Activated T-helper 1 cell treated with anti-CD3 and anti-CD28 coated beads, Interleukin-12 subunit alpha, Interleukin-12 subunit beta, Interleukin-2, Interleukin-4 antibody, amounts not matched to agents 30 ng/mL and 10 ng/mL and 1 ng/mL, durations not matched to agents 14 hours and 24 hours and 36 hours (primary cell): ENCODE measurements at places on chromosomes 5 and 9. TPM values are rescaled to one million over a fixed set of nuclear protein-coding genes. Genes with fewer than 3 reads are reported as not detected.

TTC23L gene
- not detected in 2 replicates for total RNA-seq

- DNase-seq: no peak
Observed at GRCh38 chr5:61309115-61309514, 22.9 kb upstream of the ZSWIM6 start.

DNA sequence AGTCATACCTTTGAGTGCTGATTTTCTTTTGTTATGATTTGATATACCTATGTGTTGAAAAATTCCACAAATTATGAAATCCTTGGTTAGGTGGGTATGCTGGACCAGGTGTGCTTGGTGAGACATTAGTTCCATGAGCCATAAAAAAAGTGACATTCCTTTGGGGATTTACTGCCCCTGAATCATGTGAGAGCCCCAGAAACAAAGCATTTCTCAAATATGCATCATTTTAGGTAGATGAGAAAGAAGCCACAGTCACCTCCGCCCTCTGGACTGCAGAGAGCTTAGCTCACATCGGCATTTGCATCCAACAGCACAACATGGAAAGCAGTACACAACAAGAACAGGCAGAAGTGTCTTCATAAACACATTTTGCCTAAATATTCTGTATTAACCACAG, 55.3 kb downstream of the DAP start:
- DNase-seq: no peak

GRCh38 chr9:13575558-13575957, 296.1 kb upstream of the MPDZ start:
- DNase-seq: no peak

MYOZ3 gene
- total RNA-seq: 0.49 and 0.51 TPM in 2 replicates

DNA sequence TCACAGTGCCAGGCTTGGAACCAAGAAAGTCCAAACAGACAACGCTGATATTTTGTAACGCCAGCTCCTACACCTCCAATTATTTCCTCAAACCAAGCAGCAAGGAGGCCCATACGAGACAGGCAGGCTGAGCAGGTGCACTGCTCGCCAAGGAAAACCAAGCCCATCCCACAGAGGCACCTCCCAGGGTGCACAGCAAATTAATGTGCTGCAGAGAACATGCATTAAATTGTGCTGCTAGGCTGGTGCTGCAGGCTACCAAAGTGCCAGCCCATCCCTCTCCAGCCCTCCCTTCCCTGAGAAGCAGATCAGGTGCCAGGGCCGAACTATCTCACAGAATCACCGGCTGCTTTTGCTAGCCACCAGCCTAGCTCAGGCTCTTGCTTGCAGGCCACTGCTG, 137.8 kb downstream of the PAX5 start:
- no peak for DNase-seq

FANCG gene
- 102 and 104 TPM in 2 replicates for total RNA-seq

GRCh38 chr5:132064140-132064539, 3.7 kb downstream of the IL3 start:
- no peak for DNase-seq

BHMT2 gene
- not detected in 2 replicates for total RNA-seq

DNA sequence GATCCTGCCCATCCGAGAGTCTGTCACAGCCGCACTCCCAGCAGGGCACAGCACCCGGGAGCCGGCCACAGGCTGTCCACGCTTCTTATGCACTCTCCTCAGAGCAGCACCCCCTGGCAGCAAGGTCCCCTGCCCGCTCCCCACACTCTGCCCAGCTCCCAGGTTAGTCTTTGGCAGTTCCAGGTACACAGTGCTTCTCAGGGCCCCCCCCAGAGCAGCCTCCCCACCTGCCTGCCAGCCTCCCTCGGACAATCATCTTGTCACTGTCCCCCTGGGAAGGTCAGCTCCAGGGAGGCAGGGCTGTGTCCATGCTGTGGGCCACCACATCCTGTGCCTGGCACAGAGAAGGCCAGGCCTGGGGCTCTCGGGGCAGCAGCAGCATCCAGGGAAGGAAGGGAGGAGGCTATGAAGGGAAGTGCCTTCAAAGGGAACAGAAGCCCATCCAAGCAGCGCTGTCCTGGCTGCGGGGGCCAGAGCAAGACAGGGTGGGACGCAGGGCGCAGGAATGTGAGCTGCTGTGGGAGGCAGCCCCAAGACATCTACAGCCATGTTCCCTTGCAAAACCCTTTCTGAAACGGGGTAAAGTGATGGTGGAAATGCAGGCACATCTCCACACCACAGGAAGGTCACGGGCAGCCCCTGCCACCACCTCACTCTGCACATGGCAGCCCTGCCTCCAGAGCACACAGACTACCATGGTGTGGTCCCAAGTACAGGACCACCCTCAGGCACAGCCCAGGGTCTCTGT, 68.6 kb upstream of the ADAMTS2 start:
- DNase-seq: no peak

PFN3 gene
- total RNA-seq: not detected in 2 replicates

AJM1 gene
- total RNA-seq: 5.1 and 5.8 TPM in 2 replicates

DNA sequence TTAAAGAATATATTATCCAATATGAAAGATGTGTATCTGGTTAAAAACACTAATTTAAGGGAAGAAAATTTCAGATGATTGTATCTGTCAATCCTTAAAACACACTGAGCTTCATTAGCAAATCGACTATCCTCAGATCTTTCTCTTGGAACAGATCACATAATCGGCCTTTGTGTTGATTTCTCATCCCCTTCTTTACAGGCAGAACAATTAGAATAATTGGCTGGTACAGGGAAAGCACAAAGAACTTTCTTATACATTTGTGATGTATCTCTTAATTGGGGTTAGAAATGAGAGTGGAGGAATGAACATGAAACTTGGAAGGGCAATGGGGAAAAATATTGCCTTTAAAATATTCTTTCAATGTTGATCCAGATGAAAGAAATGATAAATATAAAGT, 662.1 kb downstream of the TLE4 start:
- no peak for DNase-seq

GRCh38 chr9:11374926-11375325, 762.1 kb upstream of the PTPRD start:
- no peak for DNase-seq

GRCh38 chr9:38380230-38380871, 12.2 kb upstream of the ALDH1B1 start:
- no peak for DNase-seq

DNA sequence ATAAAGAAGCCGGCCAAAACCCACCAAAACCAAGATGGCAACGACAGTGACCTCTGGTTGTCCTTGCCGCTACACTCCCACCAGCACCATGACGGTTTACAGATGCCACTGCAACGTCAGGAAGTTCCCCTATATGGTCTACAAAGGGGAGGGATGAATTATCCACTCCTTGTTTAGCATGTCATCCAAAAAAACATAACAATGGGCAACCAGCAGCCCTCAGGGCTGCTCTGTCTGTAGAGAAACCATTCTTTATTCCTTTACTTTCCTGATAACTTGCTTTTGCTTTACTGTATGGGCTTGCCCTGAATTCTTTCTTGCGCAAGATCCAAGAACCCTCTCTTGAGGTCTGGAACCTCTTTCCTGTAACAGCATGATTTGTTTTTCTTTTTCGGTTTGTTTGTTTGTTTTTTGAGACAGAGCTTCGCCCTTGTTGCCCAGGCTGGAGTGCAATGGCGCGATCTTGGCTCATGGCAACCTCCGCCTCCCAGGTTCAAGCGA, 2.0 kb upstream of the UAP1L1 start:
- no peak for DNase-seq

CAPSL gene
- not detected in 2 replicates for total RNA-seq

DNA sequence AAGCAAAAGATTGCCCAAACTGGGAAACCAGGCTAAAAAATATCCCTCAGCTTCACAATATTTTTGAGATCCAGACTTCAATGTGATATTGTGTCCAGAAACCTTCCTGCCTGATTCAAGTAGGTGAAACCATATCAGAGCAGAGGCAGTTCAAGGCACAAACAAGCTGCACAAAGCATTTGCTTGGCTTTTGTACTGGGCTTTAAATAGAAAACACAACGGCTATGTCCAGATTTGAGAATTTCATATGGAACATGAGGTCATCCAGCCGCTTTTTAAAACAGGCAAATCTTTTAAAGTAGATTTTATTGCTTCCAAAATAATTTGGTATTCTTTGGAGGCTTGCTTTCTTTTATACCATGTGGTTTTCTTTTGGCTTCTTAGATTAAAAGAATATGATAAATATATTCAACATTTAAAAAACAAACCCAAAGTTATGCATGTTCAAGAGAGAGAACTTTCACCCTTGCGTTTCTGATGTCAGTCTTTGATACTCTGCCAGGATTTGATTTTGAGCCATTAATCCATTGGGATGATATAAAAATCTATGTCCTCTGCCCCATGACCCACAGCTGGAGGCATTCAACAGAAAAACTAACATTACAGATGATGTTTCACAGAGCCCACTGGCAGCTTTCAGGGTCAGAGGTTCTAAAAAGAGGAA, 29.0 kb upstream of the CCDC112 start:
- no peak for DNase-seq

NTMT1 gene
- 67.1 and 67.3 TPM in 2 replicates for total RNA-seq

GRCh38 chr9:114782586-114782985, 23.3 kb downstream of the TNFSF15 start:
- no peak for DNase-seq

LTC4S gene
- 0.64 and 1.7 TPM in 2 replicates for total RNA-seq

INSL6 gene
- not detected in 2 replicates for total RNA-seq

GRCh38 chr5:80919678-80920196, 40.4 kb upstream of the RASGRF2 start:
- no peak for DNase-seq

GRCh38 chr5:143370440-143370839, 33.0 kb downstream of the NR3C1 start:
- DNase-seq: no peak

KCNIP1 gene
- not detected in 2 replicates for total RNA-seq

PCDHGA1 gene
- 0.10 TPM in 2 replicates for total RNA-seq

RNF208 gene
- total RNA-seq: 9.3 and 11.0 TPM in 2 replicates

GRCh38 chr5:61933787-61934626, 372.0 kb upstream of the KIF2A start:
- DNase-seq: no peak

- DNase-seq: no peak
Observed at GRCh38 chr5:102971676-102972293, 148.2 kb downstream of the GIN1 start.

CDH9 gene
- not detected in 2 replicates for total RNA-seq

ADAMTS2 gene
- total RNA-seq: not detected in 2 replicates

- DNase-seq: no peak
Observed at GRCh38 chr9:108786901-108787689, 68.7 kb downstream of the ACTL7B start.

- no peak for DNase-seq
Observed at GRCh38 chr5:52964138-52964537, 25.0 kb upstream of the ITGA2 start.

GRCh38 chr9:34375901-34376595, 650 bp downstream of the MYORG start:
- no peak for DNase-seq

GRCh38 chr5:93072831-93073459, 508.1 kb downstream of the NR2F1-AS1 start:
- no peak for DNase-seq

- no peak for DNase-seq
Observed at GRCh38 chr5:14173377-14174229, 30.5 kb downstream of the TRIO start.

DNA sequence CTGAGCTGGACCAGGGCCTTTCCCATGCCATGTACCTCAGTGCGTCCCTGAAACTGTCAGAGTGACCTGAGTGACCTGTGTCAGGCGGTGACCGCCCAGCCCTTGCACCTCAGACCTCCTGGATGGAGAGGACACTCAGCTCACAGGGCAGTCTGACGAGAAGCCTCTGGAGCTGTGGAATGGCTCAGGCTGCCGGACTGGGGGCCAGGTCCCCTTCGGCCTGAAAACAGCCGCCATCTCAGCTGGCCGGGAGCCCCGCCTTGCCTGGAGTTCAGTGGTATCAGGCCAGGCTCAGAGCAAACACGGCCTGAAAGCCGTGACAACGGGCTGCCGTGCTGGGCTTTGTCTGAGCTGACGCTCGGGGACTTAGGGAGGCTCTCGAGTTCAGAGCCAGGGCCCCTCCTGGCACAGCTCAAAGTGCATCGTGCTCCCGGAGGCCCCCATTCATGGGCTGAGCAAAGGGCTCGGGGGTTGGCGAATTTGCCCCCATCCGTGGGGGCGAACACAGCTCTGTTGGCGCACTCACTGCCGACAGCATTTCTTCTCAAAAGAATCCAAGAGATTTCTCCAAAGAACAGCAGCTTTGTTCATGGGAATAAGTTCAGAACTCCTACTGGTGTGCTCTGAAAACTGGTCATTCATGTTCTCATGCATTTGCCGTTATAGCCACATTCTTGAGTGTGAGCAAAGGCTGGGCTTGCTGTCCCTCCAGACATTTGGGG, 8.4 kb upstream of the SLC9A3 start:
- no peak for DNase-seq

- no peak for DNase-seq
Observed at GRCh38 chr5:10338686-10339057, 14.8 kb upstream of the MARCHF6 start.

DNA sequence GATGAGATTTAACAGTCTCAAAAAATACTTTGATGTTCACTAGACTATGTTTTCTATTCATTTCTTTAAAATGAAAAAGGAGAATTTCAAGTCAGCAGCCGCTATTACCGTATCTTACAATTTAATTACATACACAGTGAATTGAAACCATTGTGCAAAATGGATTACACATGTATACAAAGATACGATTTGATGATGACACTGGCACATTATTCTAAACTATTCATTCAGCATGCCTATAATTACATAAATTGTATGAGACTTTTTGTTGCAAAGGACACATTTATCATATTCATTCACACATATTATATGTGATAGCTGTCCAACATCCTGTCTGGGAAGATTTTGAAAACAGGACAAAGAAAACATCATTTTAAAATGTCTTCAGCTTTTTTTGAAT, 118.3 kb upstream of the VCAN start:
- no peak for DNase-seq

GRCh38 chr9:113184539-113184938, 33.7 kb downstream of the SLC31A2 start:
- no peak for DNase-seq

COL27A1 gene
- total RNA-seq: 6.1 and 7.4 TPM in 2 replicates

PCAT7 gene
- not detected in 2 replicates for total RNA-seq

PCDHA13 gene
- total RNA-seq: not detected in 2 replicates

GRCh38 chr9:98503867-98504266, 204.9 kb downstream of the GABBR2 start:
- DNase-seq: no peak

- no peak for DNase-seq
Observed at GRCh38 chr5:159929176-159929575, 12.9 kb downstream of the ADRA1B start.

DNAH5 gene
- not detected in 2 replicates for total RNA-seq

DNA sequence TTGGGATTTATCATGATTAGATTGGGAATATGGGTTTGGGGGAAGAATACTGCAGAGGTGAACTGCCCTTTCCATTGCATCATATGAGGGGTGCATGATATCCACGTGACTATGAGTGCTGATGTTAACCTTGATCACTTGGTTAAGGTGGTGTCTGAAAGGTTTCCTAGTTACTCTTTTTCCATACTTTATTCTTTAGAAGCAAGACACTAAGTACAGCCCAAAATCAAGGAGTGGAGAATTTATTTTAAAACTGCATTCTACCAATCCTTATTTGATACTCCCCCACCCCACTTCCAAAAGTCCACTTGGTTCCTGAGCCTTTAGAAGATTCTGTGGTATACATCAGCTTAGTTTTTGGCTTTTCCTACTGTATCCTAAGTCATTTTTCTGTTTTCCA, 20.3 kb upstream of the STOM start:
- DNase-seq: no peak
